ENCODE measurements at places on chromosomes 1 and 21.

GRCh38 chr1:50450861-50451653 lies 27.8 kb upstream of the DMRTA2 start:
- no peak for DNase-seq

- DNase-seq: no peak
Observed at GRCh38 chr1:29557066-29557465, 320.7 kb downstream of the PTPRU start.

DNA sequence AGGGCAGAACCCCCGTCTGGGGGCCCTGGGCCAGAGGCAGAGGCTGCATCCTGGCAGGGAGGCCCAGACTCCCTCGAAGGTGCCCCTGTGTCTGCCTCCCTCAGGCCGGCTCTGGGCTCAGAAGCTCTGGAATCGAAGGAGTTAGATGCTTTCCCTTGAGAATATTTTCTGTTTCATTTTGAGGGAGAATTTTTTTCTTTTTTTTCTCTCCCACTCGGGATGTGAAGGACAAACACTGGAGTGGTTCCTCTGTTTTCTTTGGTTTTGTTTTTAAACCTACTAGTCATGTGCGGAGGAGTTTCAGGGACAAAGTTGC lies 44.7 kb downstream of the PRDM16 start:
- peak; percentile 51 for DNase-seq

- no peak for DNase-seq
Observed at GRCh38 chr1:30527511-30528140, 195.8 kb downstream of the MATN1 start.

GRCh38 chr1:113784104-113784779 lies 25.0 kb upstream of the PHTF1 start:
- no peak for DNase-seq

DNA sequence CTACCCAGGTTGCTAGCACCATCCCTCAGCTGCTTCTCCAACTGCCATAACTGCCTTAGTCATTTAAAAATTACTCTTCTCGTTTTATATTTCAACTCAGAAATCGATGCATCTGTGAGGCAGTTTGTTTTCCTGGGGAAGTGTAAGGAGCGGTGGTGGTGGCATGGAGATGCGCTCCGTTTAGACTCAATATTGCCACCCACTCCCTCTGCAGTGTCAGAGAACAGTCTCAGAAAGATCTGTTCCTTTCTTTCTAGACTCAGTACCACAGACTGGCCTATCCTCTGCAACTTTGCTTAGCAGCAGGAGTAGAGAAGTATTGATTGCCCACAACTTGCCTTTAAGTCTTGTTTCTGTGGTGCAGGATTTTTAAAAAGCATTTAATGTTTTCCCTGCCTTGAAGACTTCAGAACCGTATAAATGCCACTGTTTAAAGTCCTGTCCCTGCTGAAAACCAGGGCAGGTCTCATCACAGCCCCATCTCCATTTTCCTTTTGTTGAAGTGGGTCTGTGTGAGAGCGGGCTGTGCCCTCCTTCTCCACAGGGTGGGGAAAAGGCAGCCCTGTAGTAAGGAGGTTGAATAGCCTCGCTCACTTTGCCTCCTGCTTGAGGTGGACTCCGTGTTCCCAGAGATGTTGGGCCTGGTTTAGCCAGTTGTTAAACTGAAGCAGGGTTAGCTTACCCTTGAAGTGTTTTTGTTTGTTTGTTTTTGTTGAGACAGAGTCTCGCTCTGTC lies 105.2 kb downstream of the NFIA start:
- no peak for DNase-seq

GRCh38 chr1:147162093-147162492 lies 10.2 kb downstream of the PRKAB2 start:
- DNase-seq: no peak

GRCh38 chr1:92970990-92971689 lies 9.9 kb upstream of the DIPK1A start:
- no peak for DNase-seq

- no peak for DNase-seq
Observed at GRCh38 chr21:27837936-27838335, 871.0 kb upstream of the ADAMTS5 start.

- peak; percentile 27 for DNase-seq
Observed at GRCh38 chr1:33081554-33082305, 777 bp downstream of the AZIN2 start.

DNA sequence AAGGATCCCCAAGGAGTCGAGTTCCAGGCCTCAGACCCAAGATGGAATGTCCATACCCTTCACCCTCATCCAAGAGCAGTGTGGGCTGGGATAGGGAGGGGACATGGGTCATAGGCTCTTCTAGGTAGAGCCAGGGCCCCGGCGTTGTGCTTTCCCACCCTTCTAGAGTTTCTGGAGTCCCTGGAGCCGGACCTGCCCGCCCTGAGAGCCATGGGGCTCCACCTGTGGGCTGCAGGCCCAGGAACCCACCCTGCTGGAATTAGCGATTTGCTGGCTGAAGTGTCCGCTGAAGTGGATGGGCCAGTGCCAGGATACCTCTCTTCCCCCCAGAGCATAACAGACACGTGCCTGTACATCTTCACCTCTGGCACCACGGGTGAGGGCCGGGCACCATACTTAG lies 1.1 kb downstream of the SLC27A3 start:
- DNase-seq: peak; percentile 32

- no peak for DNase-seq
Observed at GRCh38 chr1:20409012-20409411, 77.0 kb downstream of the CAMK2N1 start.

DNA sequence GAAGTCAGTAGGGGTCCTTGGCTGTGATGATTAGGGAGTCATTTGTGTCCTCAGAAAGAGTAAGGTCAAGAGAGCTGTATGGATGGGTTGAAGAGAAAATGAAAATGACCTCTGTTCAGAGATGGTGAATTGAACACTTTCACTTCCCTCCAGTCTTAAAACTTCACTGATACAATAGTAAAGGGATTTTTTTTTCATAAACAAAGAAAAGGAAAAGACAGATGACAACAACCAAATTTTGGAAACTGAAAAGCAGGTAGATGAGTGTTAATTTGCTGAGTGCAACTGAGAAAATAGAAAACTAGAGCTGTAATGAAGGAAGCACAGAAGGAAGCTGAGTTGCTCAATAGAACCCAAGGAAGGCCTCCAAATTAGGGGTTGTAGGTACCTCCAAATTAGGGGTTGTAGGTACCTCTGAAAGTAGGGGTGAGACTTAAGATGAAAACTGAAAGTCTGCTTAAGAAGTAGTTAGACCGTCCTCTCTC lies 14.8 kb upstream of the S1PR1 start:
- DNase-seq: no peak

DNA sequence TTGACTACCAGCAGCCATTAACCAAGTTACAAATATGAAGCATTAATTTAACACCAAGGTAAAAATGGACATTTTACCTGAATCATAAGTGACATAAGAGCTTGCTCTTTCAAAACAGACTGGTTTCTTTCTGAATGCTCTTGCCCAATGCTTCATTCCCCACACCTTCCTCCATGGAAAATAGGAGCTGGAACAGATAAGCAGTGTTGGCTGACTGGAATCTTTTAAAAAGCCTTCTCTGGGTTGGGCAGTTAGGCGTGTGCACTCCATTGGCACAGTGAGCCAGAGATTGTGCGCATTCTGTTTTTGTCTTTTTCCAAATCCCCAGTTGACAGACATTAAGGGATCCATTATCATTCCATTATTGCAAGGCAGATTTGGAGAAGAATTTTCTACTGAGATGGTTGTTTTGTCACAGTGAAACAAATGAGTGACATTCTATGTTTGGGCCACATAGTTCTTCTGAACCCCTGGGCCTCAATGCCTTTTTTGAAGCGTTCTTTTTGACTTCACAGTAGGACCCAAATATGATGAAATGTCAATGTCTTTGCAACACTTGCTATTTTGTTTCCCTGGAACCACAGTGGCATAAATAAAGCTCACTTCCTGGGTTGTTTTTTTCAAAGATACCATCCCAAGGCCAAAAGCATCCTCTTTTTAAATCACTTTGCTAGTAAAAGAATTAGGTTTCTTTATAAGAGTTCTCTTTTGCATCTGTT lies 32.3 kb downstream of the LRRC8B start:
- DNase-seq: no peak

DNA sequence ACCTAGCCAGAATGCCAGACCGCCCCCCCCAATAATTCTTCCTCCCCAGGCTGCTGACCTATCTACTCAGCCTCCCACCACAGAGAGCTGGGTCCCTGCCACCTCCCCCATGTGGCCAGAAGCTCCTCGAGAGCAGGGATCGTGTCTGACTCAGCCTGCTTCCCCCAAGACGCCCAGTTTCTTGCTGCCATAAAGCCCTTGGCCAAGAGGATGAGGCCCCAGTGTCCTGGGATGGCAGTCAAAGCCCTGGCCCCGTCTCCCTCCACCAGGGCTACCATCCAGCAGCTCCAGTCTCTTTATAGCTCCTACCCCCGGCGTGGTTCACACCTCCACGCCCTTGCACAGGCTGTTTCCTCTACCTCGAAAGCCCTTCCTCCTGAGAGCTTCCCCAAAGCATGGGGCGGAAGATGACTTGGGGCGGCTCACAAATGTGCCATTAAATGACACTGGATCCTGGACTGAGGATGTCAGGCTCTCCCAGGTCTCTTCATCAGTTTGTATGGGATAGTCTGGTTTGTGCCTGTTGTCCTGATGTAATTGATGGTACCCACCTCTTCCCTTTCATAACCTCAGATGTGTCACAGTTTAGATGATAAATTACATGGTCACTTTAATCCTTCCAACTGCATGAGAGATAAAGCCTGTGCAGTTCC lies 13.2 kb downstream of the ADGRB2 start:
- DNase-seq: no peak

- DNase-seq: no peak
Observed at GRCh38 chr21:30083225-30083945, 83.2 kb downstream of the CLDN17 start.

DNA sequence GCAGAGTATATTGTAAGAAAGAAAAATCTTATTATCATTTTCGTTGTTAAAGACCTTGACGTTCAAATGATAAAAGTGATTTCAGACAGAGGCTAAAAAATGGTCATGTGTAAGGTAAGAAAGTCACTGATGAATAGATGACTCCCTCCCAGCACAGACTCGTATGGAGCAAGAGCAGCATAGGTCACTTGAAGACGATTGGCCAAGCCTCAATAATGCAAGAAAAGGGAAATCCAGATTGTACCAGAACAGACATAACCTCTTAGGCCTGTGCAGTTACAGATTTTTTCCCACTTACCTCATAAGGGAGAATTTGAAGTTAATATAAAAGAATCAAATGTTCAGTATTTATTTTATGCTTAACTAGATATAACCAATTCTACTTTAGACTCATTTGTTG lies 16.3 kb upstream of the OLFML2B start:
- no peak for DNase-seq

DNA sequence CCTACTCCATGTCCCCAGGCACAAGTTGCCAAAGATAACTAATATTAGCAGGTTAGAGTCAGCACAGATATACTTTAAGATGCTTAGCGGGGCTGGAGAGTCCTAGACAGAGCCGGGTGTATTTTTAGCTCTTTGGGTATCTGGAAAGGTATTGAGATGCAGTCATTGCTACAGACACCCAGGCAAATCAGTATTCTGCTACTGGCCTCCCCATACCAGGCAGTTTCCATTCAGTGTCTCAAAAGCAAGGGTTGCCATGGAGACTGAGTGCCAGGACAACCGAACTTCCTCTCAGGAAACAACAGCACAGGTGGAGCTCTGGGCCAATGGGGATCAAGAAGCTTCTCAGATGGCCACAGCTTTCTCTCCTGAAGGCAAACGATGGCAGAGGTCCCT lies 45.3 kb downstream of the KCNC4 start:
- no peak for DNase-seq

DNA sequence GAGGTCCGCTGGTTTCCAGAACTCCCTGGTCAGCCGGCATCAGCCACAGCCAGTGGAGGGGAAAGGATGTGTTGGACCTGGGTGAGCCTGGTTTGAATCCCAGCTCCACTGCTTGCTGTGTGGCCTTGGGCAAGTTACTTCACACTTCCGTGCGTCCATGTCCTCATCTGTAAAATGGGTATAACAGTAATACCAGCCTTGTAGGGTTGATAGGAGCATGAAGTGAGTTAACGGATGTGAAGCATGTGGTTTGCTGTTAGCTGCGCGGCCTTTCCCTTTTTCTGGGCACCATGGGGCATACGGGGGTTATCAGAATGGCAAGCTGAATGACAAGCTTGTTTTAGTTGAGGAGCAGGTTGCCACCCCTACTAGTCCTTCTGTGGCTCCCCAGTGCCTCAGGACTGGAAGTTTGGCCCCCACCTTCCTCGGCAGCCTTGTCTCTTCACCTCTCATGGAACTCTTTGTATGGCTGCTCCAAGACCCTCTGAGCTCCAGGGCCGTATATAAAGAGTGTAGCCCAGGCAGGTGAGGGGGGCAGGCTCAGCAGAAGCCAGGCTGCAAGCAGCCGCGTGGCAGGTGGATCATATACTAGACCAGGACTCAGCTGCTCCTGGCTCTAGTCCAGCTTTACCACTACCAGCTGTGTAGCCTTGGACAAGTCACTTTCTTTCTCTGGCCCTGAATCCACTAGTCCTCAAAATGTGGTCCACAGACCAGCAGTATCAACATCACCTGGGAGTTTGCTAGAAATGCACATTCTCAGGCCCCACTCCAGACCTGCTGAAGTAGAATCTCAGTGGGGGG lies 95.4 kb downstream of the LACTBL1 start:
- DNase-seq: no peak

- DNase-seq: peak; percentile 24
Observed at GRCh38 chr21:44930543-44930981, 9.3 kb upstream of the SLX9 start.

DNA sequence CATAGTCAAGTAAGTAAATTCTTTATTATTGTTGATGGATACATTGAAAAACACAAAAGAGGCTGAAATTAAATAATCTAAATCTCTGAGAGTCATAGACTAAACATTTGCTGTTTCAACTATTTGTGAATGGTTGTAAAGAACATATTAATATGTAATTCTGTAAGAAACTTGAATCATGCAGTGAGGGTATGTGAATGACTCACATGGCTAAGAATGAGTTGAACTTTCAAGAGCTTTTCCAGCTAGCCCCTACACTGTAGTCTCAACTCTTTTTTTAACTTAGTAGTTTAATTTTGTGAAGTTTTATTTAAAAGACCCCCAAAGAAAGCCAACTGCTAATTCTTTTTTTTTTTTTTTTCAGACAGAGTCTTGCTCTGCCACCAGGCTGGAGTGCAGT lies 588.1 kb downstream of the DPYD start:
- DNase-seq: no peak

- DNase-seq: no peak
Observed at GRCh38 chr1:154857441-154858215, 12.5 kb downstream of the KCNN3 start.

GRCh38 chr1:227343727-227344551 lies 25.6 kb upstream of the CDC42BPA start:
- no peak for DNase-seq
